ENCODE measurements at places on chromosomes 1 and 21.

GRCh38 chr1:203911806-203912205 is 50.4 kb downstream of the SNRPE start:
- no peak for DNase-seq

DNA sequence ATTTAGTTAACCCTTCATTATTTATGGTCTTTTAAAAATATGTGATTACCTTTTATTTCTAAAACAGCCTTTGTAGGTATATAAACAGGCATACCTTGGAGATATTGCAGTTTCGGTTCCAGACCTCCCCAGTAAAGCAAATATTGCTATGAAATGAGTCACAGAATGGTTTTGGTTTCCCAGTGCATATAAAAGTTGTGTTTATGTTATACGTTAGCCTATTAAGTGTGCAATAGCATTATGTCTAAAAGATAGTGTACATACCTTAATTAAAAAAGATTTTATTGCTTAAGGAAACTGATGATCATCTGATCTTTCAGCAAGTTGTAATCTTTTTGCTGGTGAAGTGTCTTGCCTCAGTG is 44.1 kb downstream of the XCL2 start:
- DNase-seq = no peak

DNA sequence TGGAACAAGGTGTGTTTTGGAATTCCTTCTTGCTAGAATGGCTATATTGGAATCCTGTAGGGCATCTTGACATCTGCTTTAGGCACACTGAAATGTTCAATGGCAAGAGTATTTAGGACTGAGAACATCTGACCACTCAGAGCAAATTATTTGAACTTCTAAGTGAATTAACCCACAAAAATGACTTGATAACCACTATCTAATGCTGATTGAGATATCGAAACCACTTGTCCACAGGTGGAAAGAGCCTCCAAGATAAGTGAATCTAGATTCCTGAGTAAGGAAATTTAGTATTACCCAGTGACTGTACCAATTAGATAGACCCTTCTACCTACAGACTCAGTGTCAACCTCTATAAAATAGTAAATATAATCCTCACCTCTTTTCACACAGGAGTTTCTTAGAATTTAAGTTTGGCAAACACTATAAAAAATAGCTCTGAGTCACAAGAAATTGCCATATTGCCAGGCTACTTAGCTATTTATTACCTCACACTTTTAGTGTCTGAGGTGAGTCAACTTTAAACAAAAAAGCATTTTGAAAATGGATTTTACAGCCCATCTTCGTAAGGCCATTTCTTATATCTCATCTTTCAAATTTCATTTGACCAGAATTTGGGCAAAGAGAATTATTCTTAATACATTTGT is 421.8 kb downstream of the PTBP2 start:
- no peak for DNase-seq

GRCh38 chr1:156103521-156103947 is 11.0 kb upstream of the LMNA start:
- DNase-seq = no peak

GRCh38 chr1:156126630-156127534 is 12.4 kb downstream of the LMNA start:
- DNase-seq = no peak

DNA sequence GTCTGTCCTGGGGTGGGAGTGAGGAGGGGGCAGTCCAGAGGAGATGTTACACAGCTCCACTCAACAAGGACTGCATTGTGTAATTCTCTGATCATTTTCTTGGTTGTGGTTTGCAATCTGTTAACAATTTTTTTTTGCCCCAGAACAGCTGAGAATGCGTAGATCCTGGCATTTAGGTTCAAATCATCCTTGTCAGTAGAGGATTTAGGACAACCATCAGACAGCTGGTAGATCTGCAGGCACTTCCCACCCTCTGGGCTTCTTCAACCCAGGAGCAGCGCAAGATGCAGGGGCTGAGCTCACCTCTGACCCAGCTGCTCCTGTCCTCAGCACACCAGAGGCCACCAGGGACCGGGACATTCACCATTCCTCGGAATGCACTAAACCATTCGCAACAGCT is 13.5 kb downstream of the BCAR3 start:
- no peak for DNase-seq

GRCh38 chr1:183477986-183478781 is 5.9 kb downstream of the SMG7 start:
- DNase-seq = no peak

- DNase-seq = no peak
Observed at GRCh38 chr1:152786077-152786476, at the start of gene LCE1E. TSS of gene LCE1E (plus strand) at chr1:152786257. CDS start at chr1:152787300, 1,043 bp downstream.

- no peak for DNase-seq
Observed at GRCh38 chr21:43884861-43885417, 19.9 kb downstream of the AGPAT3 start.

GRCh38 chr1:110524311-110525248 is 5.6 kb upstream of the KCNA10 start:
- peak; percentile 52 for DNase-seq

DNA sequence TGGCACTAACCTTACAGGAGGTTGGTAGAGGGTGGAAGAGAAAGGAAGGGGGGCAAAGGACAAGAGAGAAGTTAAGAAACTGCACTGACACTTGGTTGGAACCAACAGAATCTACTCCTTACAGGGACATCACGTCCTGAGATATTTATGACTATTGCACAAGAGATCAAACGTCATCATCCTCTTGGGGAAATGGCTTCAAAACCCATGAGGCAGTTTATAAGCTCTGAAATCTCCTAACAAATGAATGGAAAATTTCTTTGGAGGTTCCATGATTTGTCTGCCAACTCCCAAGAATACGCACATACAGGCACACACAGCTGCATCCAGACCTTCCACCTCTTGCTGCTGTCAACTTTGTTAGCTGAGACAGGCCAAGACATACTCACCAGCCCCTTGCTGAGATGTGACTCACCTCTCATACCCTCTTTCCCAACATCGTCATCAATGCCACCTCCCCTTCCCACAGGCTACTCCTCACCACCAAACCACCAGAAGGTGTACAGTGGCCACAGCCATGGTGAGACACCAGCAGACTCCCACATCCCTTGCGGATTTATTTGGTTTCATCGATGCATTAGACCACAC is 135.5 kb downstream of the SETD4 start:
- DNase-seq = no peak

GRCh38 chr1:172382990-172383389 is 37.5 kb upstream of the C1orf105 start:
- no peak for DNase-seq

GRCh38 chr1:27496604-27497155 is 6.7 kb upstream of the WASF2 start:
- DNase-seq = no peak

DNA sequence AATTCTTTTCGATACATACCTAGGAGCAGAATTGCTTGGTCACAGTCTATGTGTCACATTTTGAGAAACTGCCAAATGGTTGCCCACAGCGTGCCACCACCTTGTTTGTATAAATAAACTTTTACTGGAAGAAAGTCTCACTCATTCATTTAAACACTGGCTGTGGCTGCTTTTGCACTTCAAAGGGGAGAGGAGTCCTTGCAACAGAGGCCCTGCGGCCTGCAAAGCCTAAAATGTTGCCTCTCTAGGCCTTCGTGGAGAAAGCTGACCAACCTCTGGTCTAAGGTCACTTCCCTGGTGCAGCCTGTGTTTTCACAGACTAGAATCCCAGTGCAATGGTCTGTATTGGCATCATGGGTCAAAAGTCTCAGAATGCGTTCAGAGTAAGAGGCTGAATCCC is 8.3 kb downstream of the RIPK4 start:
- no peak for DNase-seq

- no peak for DNase-seq
Observed at GRCh38 chr1:68142036-68142435, 90.3 kb downstream of the WLS start.

DNA sequence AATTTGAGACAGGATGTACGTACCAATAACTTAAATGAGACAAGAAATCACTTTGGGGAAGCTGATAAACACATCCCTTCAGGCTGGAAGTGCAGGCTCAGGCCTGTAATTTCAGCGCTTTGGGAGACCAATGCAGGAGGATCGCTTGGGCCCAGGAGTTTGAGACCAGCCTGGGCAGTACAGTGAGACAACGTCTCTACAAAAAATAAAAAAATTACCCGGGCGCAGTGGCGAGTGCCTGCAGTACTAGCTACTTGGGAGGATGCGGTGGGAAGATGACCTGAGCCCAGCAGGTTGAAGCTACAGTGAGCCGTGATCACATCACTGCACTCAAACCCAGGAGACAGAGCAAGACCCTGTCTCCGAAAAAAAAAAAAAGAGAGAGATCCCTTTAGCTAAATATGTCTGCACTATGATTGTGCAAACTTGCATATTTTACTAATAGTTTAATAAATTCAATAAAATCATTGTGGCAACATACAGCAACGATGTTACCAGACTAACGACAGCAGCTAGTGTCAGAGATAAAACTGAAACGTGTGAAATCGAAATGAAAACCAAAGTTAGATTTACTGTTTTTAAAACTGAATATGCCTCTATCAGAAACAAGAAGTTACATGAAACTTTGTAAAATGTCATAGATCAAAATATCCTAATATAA is 54.7 kb downstream of the CD2 start:
- no peak for DNase-seq

DNA sequence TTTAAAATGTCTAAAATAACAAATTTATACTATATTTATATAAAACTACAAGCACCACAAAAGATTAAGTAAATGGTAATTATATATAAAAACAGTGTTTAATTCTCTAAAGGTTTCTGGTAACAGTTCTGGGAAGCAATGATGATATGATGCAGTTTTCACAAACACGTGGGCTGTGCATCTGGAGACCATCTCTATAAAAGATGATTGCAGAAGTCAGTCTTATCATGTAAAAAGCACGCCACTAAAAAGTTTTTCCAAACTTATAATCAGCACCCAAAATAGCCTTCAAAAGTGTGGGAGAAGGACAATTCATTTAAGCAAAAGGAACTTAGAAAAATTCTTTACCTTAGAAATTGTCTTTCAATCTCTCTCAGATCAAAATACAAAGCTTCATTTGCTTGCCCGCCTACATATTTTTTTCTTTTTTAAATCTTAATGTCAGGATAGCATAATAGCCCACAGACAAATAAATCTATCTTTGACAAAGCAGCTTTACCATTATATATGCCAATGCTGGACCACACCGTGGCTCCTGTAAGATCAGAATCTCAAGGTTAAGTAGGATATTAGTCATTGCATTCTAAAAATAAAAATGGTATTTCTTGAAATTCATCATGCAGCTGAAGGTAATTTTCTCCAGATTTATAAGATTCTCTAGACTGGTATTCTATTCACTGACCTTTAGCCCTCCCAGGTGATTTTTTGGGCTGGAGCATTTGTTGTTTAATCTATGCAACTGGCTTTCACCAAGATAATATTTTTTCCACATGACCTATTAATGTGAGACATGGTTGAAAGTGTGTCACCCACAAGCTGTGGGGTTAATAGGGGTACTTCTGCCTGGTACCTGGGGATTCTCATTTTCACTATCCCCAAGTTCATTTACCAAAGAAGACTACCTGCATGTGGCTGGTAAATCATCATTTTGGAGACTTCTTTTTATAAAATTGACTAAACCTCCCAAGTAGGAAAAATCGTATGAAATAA is 189.6 kb upstream of the ST6GALNAC5 start:
- DNase-seq = no peak

DNA sequence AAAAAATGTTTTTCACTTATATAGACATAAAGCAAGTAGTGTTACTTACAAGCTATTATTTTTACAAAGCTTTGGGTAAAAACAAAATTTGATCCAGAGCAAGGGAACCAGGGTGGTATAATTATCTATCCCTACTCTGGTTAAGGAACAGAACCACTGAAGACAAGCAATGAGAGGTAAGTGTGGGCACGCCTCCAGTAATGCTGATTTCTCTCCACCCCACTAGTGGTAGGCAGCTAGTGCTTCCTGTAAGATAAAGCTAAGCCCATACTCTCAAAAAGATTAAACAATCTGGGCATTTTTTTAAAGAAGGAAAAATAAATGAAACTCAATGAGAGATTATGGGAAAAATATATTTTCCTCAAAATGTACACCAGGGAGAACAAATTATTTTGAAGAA is 22.1 kb downstream of the TFB2M start:
- no peak for DNase-seq

GRCh38 chr1:169572187-169572586 is 14.1 kb downstream of the F5 start:
- no peak for DNase-seq

- DNase-seq = no peak
Observed at GRCh38 chr1:4488018-4488417, 166.4 kb upstream of the AJAP1 start.

GRCh38 chr1:4673494-4673893 is 19.1 kb downstream of the AJAP1 start:
- no peak for DNase-seq

GRCh38 chr1:39892601-39893595 is 8.8 kb downstream of the MYCL start:
- DNase-seq = peak; percentile 23

GRCh38 chr1:91133248-91133647 is 111.4 kb upstream of the ZNF644 start:
- no peak for DNase-seq

DNA sequence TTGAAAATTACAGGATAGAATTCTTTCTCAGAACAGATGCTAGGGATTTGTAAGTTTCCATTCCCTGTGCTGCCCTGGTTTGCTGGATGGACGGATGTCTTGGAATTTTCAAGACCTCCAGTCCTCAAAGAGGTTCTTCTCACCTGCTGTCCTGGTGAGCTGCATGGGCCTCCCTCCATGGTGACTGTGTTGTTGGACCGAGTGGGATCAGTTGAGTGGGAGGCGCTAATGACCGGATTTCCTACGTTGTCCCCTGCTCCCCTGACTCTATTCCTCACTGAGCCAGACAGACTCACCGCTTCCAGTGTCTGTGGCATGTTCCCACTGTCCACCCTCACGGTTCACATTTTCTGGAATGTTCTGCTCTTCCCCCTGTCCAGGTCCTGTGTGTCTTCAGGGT is 229.8 kb downstream of the CAMTA1 start:
- no peak for DNase-seq

DNA sequence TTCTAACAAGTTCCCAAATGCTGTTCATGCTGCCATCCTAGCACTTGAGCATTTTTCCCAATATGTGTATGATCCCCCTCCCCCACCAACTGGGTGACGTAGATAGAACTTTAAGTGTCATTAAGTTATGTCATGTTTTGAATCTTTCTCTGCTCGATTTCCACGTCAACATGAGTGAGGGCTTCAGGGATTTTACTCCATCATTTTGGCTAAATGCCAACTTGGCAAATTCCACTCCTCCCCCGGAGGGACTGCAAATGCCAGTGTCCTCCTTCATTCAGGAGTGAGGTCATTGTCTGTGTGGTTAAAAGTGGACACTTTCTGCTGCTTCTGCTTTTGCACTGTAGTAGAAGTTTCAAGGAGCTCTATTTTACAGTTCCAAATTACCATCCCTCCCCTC is 201.7 kb downstream of the FGGY start:
- no peak for DNase-seq

GRCh38 chr1:206682111-206682510 is 2.6 kb upstream of the MAPKAPK2 start:
- no peak for DNase-seq

- DNase-seq = no peak
Observed at GRCh38 chr1:233368106-233368788, 40.7 kb downstream of the MAP3K21 start.
